NCI-H2081 (cell line): ENCODE measurements at places on chromosomes 2 and 18.

- DNase-seq, result no peak
Measured at GRCh38 chr2:241686324-241686649, 328 bp downstream of the DTYMK start.

DNA sequence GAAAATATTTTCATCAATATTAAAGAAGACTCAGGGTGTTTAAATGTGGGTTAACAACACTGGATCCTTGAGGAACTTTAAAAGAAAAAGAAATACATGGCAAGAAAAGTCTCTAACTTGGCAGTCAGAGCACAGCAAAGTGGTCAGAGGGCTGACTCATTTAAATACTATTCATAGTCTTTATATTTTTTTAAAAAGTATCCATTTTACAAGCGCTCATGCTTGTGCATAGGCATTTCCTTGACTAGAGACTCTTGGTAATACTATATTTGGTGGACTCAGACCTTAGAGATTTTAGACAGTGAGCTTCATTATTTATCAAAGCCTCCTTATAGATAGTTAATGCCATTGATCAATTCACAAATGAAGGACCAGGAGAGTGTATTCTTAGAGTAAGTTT is 110.2 kb downstream of the ABCA12 start:
- no peak for DNase-seq

DNA sequence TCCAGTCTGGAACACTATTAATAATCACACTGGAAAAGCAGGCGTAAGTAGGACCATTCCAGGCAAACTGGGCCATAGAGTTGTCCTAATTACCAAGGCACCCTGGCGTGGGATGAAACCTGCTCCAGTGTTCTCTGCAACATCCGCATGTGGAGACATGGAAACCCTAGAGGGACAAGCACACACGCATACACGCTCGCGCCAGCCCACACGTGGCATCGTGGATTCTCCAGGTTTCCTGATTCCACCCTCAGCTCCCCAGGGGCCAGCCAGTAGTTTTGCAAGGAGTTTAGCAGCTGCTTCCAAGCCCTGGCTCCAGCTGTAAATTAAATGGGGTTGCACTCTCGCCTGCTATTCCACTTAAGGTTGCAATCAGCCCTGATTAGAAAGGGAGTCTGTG is 127.7 kb downstream of the DYSF start:
- DNase-seq, result no peak

- DNase-seq, result no peak
Measured at GRCh38 chr2:95329891-95330793, 33.0 kb downstream of the KCNIP3 start.

DNA sequence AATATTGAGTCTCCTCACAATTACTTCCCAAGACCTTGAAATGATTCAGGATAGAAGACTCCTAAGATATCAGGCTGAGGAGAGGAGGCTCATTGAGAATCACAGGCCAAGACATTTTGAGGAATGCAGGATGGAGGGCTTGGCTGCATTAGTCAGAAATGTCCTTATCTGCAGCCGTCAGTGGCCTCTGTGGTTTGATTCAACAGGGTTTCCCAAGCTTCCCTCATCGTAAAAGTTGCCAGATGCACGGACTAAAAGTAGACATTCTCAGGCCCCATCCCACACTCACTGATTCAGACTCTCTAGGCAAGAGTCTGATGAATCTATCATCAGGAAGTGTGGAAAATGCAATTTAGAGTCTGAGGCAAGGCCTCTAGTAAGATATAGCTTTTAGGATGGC is 34.0 kb upstream of the TMEM178A start:
- DNase-seq, result no peak

DNA sequence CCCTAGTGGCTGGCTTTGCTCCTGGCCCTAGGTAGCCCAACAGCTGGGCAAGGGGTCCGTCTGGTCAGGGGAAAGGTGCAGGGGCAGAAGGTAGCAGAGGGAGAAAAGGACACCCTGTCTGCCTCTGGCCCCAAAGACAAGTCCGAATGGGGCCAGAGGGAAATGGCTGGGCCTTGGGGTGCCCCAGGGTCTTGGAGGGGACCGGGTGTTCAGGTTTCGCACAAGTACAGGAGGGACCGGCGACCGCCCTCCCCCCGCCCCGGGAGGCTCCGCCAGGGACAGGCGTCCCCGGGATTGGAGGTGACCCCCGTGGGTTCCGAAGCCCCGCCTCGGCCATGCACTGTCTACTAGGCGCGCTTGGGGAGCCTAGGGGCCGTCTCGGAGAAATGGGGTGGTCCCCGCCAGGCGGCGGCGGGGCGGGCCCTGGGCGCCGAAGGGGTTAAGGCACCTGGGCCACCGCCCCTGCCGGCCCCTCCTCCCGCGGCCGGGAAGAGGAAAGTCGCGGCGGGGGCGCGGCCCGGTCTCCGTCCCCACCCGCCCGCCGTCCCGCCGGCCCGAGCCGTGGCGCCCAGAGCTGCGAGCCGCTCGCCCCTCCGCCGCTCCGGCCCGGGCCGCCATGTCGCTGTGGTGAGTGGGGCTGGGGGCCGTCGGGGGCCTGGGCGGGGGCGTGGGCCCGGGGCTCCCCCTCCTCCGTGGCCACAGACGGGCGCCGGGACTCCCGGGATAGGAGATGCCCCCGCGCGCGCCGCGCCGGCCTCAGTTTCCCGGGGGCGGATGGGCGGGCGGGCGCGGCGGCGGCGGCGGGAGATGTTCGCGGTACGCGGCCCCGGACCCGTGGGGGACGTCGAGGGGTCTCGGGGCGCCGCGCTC is at the start of gene B3GNT7:
Gene B3GNT7 (plus strand): TSS at position 523 of the 870 bp plus-strand sequence. CDS start 94 bp downstream, at position 617.
- no peak for DNase-seq

- no peak for DNase-seq
Measured at GRCh38 chr2:135773917-135774316, 32.3 kb downstream of the UBXN4 start.

GRCh38 chr2:226885769-226886435 is 50.0 kb downstream of the RHBDD1 start:
- no peak for DNase-seq

- DNase-seq, result no peak
Measured at GRCh38 chr2:6906165-6906741, 11.0 kb upstream of the RNF144A start.

GRCh38 chr2:86044614-86045013 is 61.1 kb downstream of the POLR1A start:
- no peak for DNase-seq

GRCh38 chr18:36829362-36830157 is 633 bp downstream of the KIAA1328 start:
- peak; percentile 42 for DNase-seq

GRCh38 chr2:14902953-14903352 is 270.4 kb downstream of the LRATD1 start:
- no peak for DNase-seq

GRCh38 chr2:165239856-165240515 is 772 bp downstream of the SCN2A start:
- no peak for DNase-seq

DNA sequence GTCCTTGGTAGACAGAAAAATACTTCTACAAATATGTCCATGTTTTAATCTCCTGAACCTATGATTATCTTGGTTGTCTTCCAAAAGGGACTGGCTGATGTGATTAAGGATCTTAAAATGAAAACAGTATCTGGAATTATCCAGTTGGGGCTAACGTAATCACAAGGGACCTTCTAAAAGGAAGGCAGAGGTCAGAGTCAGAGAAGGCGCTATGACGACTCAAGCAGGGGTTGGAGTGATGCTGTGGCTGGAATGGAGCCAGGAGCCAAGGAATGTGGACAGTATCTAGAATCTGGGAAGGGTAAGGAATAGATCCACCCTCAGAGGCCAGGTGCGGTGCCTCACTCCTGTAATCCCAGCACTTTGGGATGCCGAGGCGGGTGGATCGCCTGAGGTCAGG is 4.2 kb upstream of the USP14 start:
- no peak for DNase-seq

DNA sequence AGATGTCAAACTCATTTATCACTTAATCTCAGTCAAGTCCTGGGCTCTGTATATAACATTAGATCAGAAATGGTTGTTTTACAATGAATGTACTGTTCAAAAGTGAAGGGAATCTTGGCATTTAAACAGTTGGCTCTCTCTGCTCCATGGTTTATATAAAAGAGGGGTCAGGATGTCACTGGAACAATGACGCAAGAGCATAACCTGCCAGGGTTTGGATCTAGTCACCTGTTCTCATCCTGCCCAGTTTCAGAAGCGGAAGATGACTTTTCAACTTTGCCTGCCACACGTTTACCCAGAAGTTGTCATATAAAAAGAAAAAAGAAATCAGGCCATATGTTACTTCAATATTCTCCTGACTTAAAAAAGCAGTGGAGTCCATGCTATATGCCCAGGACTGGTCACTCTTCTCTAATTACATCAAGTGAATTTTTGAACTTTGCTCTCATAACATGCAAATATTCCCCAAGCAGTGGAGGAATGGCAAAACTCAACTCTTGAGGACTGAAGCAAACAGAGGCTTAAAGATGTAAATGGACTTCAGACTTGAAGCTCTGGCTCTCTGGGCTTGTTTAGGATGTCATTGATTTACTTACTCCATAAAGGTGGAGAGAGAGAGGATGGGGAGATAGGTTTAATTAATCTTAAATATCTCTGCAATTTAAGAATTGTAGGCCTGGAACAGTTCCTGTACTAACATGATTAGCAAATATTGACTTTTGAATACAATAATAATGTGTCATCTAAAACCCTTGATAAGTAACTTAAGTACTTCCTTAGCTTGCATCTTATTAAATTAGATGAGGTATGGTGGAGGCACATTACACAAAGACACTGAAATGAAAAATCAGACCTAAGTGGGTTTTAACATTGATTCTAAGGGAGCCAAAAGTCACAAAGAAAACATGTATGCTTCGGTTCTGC is 58.3 kb downstream of the ETAA1 start:
- DNase-seq, result no peak

GRCh38 chr2:177692783-177693269 is 300.3 kb downstream of the AGPS start:
- no peak for DNase-seq

DNA sequence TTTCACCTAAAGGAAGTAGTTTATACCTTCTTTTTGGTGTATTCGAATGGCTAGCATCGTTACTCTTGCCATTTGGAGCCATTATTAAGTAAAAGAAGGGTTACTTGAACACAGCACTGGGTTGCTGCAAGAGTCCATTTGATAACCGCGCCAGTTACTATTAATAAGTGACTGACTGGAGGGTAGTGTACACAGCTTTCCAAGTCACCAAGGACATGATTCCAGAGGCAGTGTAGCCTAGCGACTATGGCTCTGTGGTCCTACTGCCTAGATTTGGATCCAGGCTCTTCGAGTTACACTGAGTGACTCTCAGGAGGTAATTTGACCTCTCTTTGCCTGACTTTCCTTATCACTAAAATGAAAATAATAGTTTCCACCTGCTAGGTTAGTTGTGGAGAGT is 206.8 kb downstream of the MEIS1 start:
- DNase-seq, result no peak

DNA sequence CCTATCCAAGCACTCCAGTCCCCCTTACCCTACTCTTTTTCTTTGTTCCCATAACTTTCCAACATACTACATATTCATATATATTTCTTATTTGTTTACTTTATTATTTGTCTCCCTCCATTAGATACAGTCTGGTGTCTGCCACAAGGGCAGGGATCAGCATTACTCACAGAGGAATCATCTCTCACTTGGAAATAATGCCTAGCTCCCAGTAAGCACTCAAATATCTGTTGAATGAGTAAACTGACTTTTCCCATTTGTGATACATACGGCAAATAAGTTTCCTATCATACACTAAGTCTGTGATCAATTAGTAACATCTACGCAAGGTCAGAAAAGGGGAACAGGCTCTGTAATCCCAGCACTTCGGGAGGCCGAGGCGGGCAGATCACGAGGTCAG is 18.7 kb downstream of the C1D start:
- DNase-seq, result no peak

GRCh38 chr2:196413821-196414274 is 225.7 kb upstream of the CCDC150 start:
- no peak for DNase-seq

DNA sequence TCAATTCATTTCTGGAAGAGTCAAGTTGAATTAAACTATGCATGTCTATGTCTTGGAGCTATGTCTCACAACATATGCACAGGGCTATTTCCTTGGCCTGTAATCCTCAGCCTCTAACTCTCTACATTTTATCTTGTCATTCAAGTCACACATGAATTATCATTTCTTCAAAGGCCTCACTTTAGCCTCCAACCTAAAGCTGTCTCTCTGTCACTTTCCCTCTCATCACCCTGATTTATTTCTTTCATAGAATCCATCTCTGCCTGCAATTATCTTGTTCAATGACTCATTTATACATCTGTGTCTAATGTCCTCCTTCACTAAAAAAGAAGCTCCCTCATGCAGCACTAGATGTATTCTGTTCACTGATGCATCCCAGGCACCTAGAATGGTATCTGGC is 614.2 kb upstream of the REG3G start:
- DNase-seq, result no peak

DNA sequence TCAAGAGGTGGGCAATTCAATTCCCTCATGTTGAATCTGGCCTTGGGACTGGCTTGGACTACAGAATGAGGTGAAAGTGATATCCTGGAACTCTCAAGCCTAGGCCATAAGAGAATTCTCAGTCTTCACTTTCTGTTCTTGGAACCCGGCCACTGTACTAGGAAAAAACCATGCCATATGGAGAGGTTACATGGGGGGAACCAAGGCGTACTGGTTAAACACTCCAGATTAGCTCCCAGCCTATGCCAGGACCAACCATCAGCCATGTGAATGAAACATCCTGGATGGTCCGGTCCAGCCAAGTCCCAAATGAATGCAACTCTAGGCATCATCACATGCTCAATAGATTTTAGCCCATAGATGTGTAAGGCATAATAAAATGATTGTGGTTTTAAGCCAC is 56.4 kb downstream of the ZNF385B start:
- DNase-seq, result no peak

GRCh38 chr2:120246546-120247300 is 5.9 kb upstream of the RALB start:
- no peak for DNase-seq

GRCh38 chr2:11478899-11479605 is 13.1 kb upstream of the E2F6 start:
- no peak for DNase-seq

DNA sequence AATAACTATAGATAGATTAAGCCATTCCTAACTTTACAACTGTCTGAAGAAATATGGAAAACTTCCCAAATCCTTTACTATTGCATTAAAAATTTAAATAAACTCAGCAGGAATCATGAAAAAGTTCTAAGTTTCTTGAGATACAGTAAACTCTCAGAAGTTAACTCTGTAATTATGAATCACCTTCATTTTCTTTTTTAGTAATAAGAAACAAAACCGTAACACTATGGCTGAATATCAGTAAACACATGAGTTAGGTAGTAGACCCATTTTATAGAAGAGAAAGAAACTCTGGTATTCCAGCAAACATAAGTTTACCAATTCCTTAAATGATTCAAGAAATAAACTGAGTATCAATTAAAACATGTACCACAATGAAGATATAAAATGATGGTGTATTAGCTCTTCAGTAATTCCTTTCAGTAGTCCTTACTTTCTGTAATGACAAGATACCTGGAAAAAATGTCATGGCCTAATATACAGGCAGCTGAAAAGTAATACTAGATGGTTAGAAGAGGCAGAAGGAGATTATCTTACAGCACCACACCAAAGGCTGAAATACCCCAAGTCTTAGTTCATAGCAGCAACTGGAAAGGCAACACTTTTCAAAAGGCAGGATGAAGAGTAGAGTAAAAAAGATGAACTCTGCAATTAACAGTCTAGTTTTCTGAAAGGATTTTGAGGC is 11.5 kb downstream of the TRIP12 start:
- no peak for DNase-seq

- DNase-seq, result peak; percentile 65
Measured at GRCh38 chr2:205772983-205773382, 90.7 kb downstream of the NRP2 start.

GRCh38 chr2:26095758-26096157 is 61.9 kb downstream of the RAB10 start:
- no peak for DNase-seq

GRCh38 chr2:173750353-173750801 is 214.8 kb downstream of the SP3 start:
- peak; percentile 57 for DNase-seq
